ENCODE measurements at places on chromosomes 2 and 18. TPM values are rescaled to one million over a fixed set of nuclear protein-coding genes. Genes with fewer than 3 reads are reported as not detected.
A peak's percentile ranks its signal among the peaks of the same experiment; 100 is the strongest.

IL1R2 gene
- total RNA-seq = not detected

RMC1 gene
- total RNA-seq = 28.5 TPM

PAX3 gene
- total RNA-seq = 31.2 TPM

CHRNG gene
- 3.5 TPM for total RNA-seq

KCMF1 gene
- total RNA-seq = 46.8 TPM

DNA sequence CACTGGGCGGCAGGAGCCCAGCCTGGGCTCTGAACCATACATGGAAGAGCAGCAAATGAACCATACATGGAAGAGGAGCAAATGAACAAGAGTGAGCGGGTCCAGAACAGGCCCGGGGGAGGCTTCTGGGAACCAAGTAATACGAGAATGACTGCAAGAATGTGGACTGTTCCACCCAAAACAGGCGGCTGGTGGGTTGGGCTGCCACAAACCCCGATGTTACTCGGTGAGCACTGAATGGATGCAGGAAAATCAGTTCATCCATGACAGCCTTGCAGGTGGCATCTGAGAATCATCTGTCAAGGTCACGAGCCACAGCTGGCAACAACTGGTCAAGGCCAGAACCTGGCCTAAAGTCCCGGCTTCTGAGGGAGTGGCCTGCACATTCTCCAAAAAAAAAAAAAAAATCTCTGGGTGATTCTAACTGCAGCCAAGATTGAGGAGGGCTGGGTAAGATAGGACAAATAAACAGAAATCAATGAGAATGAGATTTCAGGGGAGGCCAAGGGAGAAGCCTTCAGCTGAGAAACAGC, 106.1 kb downstream of the ZNF516 start:
- no peak for DNase-seq

- DNase-seq = no peak
Measured at GRCh38 chr2:157822993-157823392, 53.1 kb downstream of the ACVR1 start.

DNA sequence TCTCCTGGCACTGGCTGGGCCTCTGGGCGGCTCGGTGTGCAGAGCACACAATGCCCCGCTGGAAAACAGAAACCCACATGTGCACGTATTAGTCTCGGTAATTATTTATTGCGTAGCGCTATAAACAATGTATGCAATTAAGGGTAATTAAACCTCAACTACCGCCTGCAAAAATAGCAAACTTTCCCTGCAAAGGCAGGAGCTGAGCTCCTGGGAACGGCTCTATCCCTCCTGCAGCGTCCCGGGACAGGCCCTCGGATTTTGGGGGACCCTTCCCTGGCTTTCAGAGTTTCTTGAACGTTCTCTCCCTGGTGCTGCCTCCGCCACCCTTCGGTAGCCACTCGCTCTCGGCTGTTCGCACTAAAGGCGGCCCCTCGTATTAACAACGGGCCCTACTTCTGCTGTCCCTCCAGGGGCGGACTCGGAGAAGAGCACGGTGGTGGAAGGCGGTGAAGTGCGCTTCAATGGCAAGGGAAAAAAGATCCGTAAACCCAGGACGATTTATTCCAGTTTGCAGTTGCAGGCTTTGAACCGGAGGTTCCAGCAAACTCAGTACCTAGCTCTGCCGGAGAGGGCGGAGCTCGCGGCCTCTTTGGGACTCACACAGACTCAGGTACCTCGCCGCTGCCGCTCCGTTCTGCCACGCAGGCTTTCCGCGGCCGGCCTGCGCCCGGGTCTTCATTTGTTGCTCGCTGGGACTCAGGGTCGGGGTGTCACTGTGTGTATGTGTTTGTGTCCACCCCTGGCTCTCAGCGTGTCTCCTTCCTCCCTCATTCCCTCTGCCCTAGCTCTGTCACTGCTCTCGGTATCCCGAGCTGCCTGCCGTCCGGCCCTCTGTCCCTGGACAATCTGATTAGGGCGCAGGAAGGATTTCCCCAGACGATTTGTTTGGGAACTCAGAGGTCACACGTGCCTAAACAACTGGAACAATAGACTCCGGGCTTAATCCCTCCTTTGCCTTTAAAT, 1.2 kb downstream of the DLX1 start:
- peak; percentile 61 for DNase-seq

GRCh38 chr2:38613849-38614213, 11.1 kb upstream of the HNRNPLL start:
- no peak for DNase-seq

DNA sequence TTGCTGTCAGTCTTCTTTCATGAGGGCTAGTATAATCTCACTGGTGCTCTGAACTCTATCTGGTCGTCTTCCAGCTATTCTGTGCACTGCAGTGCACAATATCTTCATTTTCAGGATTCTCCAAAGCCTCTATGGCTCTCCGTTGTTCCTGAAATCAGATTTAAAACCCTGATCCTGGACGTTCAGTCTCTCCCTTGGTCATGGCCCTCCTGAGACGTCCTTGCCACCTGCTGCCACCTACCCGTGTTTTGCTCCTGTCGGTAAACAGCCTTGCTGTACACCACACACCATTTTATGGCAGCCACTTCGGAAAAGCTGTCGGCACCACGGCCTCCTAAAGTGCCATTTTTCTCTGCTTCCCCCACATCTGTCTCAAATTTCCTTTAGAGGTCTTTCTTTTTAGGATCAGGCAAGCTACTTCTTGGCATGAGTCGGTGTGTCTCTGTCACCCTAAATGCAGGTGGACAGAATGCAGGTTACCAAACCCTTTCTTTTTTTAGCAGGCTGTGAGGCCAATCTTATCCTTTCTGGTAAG, 170.0 kb downstream of the HRH4 start:
- no peak for DNase-seq

DNA sequence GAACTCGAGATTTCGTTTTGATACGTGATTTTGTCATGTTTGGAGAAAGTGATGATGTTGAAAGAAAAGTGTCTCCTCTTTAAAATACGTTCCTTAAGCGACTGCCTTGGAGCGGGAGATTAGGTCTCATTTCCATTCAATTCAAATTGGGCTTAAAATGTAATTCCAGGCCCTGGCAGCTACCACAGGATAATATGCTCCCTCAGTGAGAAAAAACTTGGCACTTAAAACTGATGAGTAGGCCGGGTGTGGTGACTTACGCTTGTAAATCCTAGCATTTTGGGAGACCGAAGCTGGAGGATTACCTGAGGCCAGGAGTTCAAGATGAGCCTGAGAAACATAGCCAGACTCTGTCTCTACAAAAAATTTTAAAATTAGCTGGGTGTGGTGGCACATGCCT, 146.3 kb upstream of the L3MBTL4 start:
- DNase-seq = no peak

GRCh38 chr18:10234281-10234680, 220.2 kb upstream of the APCDD1 start:
- no peak for DNase-seq

- no peak for DNase-seq
Measured at GRCh38 chr18:79275461-79275860, 120.3 kb upstream of the NFATC1 start.

All from glutamatergic neuron (in vitro differentiated cells).